ENCODE measurements at places on chromosomes 4 and X.
A peak's percentile ranks its signal among the peaks of the same experiment; 100 is the strongest.

DNA sequence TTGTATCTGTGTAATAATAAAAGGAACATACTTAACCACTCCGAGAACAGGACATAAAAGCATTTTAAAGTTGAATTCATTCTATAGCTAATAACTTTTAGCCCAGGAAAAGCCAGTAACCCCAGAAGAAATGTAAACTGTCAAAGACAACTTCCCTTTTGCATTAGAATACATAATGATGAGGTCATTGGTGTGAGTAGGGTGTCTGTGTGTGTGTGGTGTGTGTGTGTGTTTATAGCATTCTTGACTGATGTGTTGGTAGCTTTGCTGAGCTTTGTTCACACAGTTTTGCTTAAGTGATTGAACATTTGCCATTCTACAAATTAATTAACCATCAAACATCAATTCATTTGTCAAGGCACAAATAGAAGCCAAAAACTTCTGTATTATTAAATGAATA is 559.6 kb downstream of the ARAP2 start:
- no peak for DNase-seq

- DNase-seq: no peak
Observed at GRCh38 chr4:145954924-145955339, 16.3 kb upstream of the ZNF827 start.

- no peak for DNase-seq
Observed at GRCh38 chr4:149572716-149573115, 242.9 kb downstream of the IQCM start.

DNA sequence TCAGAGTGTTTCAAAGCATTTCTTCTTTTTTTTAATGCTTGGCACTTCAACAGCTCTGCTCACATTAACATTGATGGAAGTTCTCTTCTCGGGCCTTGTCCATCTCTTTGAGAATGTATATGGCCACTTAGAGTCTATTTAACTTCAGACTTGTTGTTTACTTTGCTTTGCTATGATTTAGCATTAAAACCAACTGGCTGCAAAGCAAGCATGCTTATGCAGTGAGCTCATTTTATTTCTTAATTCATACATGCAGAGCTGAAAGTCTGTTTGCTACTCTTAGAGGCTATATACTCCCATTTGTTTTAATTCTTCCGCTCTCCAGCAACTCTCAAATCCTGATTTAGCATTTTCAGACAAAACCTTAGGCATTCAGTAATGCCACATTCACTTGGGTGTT is 107.6 kb upstream of the PACRGL start:
- peak; percentile 29 for DNase-seq

DNA sequence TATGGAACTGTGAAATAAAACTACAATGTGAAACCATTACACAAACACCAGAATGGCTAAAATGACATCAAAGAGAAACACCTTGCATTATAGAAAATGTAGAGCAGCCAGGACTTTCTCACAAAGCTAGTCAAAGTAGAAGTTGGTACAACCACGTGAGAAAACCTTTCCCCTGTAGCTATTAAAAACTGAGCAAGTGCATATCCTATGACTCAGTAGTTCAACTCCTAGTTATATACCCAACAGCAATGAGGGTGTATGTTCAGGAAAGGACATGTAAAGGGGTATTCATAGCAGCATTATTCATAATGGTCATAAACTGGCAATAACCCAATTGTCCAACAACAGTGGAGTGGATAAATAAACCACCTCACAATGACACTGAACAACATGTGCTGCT is 177.5 kb upstream of the NUDT10 start:
- DNase-seq: no peak
